ENCODE measurements at places on chromosomes 1 and 21.

DNA sequence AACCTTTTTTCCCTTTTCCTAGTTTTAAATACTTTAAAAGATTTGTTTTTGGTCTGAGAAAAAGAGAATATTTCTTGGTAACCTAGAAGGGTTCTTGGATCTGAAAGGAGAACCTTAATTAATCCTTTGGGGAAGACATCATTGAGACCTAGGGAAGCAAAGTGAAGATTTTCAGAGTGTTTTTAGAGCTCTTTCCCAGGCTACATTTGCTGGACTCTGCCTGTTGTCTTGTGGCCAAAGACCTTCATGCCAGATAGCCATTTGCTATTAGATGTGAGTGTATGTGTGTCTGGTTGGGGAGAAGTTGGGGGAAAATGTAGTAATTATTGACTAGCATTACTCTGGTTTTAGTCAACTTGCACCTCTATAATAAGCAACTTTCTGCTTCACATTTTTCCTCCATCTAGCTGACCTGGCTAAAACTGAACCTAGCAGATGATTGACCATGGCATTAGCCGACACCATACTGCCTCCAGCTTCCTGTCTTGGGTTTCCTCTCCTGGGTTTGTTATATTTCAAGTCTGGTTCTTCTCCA, 239.1 kb downstream of the USP25 start:
- no peak for DNase-seq

DNA sequence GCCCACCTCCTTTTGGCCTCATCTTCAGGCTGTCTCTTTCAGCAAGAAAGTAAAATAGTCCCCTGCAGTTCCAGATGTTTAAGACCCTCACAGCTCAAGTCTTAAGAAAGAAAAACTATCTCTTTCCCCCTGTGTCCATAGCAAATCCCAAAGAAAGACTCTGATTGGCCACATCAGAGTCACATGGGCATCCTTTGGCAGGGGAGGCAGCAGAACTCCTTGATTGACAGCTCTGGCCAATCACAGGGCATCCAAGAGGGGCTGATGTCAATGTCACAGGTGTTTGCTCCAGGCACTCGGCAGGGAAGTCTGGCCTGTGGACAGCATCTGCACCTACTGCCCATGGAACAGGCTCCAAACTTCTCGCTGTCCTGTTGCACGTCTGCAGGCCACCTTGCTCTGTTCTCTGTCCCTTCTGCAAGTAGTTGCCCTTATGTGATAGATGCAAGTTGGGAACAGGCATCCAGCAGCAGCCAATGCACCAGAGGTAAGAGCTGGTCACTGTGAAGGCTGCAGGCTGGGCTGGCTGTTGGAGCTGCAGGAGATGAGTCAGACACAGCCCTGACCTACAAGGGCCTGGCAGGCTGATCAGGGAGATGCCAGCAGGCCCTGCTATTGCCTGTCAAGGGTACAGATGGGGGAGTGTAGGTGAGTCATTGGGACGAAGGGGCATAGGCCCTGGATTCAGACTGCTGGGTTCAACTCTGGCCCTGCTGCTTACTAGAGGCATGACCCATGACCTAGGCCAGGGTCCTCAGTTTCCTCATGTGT, 96.8 kb upstream of the TMEM51 start:
- no peak for DNase-seq

- no peak for DNase-seq
These were observed 9.9 kb downstream of the PRKCZ start for GRCh38 chr1:2060072-2060471.

DNA sequence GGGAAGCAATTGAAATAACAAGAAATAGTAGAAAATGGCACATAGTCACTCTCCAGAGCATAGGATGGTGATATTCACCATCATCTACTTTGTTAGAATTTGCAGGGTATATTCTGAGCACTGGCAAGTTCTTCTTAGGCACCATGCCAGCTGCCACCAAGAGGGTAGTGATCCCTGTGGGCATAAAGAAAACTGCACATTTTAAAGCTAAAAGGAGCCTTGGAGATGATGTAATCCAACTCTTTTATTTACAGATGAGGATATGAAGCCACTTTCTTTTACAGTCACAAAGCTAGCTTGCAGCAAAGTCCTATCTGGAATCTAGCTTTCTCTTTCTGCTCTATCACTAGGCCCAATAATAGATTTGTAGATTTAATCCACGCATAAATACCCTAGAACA, 69.0 kb downstream of the PTGER3 start:
- no peak for DNase-seq

GRCh38 chr1:203130358-203130985, 2.9 kb downstream of the ADORA1 start:
- DNase-seq = no peak

- DNase-seq = no peak
These were observed 15.8 kb upstream of the COL6A2 start for GRCh38 chr21:46081862-46082712.

GRCh38 chr21:43899307-43900077, 34.5 kb downstream of the AGPAT3 start:
- no peak for DNase-seq

GRCh38 chr1:214499732-214500131, 51.7 kb downstream of the PTPN14 start:
- DNase-seq = no peak

- DNase-seq = no peak
These were observed 132.6 kb downstream of the NTPCR start for GRCh38 chr1:233082778-233083550.

Data from NCI-H1436 treated with DMSO at 0.1 percent for 48 hours (cell line).